CD4-positive, alpha-beta T cell (primary cell): ENCODE measurements at places on chromosomes 11 and 22. TPM values are rescaled to one million over a fixed set of nuclear protein-coding genes. Genes with fewer than 3 reads are reported as not detected.

- no peak for DNase-seq
- peak overlapping the region; percentile 80 for H3K4me3 ChIP-seq
- H3K27ac ChIP-seq: peak overlapping the region; percentile 72
- H3K4me1 ChIP-seq: peaks cover 29% of the 10 kb centered on the region
These were observed 497 bp upstream of the SSRP1 start for GRCh38 chr11:57336111-57336666.

DNA sequence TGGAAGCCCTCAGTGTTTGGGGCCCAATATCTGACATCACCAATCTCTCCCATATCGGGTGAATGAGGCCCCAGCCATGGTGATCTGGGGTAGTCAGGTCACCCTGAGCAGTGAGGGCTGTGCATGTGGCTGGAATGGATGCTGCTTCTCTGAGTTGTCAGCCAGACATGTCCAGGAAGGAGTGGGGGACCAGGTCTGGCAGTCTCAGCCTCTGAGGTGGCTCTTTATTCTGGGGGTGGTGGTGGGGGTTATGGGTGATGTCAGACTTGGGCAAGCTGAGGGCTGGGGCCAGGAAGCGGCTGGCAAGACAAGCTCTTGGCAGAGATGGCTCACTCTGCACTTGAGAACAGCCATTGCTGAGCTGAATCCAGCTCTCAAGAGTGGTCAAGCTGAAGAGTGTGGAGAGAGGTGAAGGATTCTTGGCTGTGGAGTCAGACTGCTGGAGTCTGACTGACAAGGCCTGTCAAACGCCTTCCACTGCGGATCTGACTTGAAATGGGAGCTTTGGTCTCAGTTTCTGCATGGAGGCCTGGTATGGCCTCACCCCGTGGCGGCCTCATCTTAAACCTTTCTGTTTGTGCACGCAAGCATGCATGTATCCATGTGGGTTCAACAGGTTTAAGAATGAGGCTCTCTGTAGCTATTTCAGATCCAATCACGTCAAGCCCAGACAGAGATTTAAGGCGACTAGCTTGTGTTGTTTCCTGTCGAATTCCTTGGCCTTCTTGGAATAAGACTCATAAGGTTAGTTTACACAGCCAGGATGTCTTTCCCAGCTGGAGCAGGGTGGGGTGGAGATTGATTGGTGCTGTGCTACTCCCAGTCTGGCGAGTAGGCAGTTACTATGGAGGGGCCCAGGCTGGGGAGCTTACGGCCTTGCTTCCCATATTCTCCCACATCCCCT lies 83.9 kb upstream of the TIMP3 start:
- DNase-seq: no peak
- H3K36me3 ChIP-seq: no peaks in the 10 kb centered on the region
- H3K27ac ChIP-seq: no peak overlapping the region
- no peaks in the 10 kb centered on the region for H3K27me3 ChIP-seq
- no peak overlapping the region for H3K4me3 ChIP-seq

- no peak overlapping the region for H3K27ac ChIP-seq
- no peaks in the 10 kb centered on the region for H3K27me3 ChIP-seq
- H3K36me3 ChIP-seq: no peaks in the 10 kb centered on the region
These were observed 13.5 kb downstream of the DTX4 start for GRCh38 chr11:59185386-59185945.

DNA sequence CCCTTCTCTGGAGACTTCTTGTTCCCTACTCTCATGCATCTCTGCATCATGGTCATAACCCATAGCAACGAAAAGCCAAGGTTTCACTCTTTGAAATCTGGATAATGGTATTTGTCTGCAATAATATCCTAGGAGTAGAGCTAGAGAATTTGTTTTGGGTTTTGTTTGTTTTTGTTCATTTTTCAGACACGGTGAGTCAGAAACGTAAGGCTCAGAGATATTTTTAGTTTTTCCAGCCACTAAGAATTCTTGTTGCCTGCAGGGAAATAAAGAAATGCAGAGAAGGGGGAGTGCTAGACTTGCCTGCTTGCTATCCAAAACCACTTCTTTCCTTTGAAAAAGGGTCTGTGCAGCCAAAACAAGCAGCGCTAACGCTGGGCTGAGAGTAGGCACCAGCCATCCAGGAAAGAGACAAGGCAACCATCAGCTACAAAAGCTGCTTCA lies 26.0 kb downstream of the POU2AF3 start:
- no peak for DNase-seq
- no peak overlapping the region for H3K27ac ChIP-seq
- no peaks in the 10 kb centered on the region for H3K4me1 ChIP-seq
- no peaks in the 10 kb centered on the region for H3K36me3 ChIP-seq
- H3K4me3 ChIP-seq: no peak overlapping the region

GRCh38 chr11:79471071-79471844 lies 30.4 kb upstream of the TENM4 start:
- no peaks in the 10 kb centered on the region for H3K36me3 ChIP-seq
- H3K4me1 ChIP-seq: no peaks in the 10 kb centered on the region
- no peak for DNase-seq
- H3K27ac ChIP-seq: no peak overlapping the region

DNA sequence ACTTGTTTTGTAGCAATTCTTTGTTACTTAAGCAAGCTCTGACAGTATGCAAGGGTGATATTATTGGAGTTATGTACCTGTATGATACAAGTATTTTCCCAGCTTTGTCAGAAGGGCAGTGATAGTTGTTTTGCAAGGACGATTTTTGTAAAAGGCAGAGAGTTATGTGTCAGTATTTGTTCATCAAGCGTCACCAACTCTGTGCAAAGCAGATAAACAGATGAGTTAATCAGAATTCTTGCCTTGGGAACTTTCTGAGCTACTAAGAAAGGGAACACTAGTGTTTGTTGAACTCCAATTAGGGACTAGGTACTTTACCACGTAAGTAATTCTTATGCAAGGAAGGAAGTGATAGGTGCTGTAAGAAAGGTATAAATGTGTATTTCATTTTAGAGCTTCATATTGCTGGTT lies 1.4 kb downstream of the USP47 start:
- H3K27me3 ChIP-seq: no peaks in the 10 kb centered on the region
- peaks cover 19% of the 10 kb centered on the region for H3K4me1 ChIP-seq
- peak overlapping the region; percentile 87 for H3K4me3 ChIP-seq
- peak overlapping the region; percentile 91 for H3K27ac ChIP-seq

DNA sequence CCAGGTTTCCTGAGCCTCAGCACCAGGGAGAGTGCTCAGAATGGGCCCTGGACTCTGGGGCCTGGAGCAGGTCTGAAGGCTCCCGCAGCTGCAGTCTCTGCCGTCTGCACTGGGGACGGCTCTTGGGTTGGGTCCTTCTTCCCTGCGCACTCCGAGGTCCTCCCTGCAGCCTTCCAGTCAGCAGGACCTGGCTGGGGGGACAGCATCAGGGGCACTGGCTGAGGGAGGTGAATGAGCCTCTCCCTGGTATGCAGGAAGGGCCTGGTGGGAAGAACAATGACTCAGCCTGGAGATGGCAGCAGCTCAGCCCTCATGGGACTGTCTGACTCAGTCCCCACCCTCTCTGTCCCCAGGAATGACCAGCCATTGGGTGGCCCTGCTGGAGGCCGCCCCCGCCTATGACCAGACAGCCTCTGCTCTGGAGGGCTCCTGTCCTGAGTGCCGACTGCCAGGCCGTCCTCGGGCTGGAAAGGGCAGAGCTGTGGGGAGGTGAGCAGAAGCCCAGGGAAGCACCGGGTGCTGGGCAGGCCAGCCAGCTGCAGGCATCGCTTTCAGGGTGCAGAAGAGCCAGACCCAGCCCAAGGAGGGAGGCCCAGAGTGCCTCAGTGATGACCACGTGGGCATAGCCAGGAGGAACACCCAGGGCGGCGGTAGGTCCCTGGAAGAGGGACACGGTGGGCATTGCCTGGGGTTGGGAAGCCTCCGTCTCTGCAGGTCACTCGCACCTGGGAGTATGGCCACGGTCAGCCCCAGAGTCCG lies 455.0 kb downstream of the BRD1 start:
- H3K4me1 ChIP-seq: no peaks in the 10 kb centered on the region
- H3K4me3 ChIP-seq: no peak overlapping the region
- H3K36me3 ChIP-seq: no peaks in the 10 kb centered on the region

DNA sequence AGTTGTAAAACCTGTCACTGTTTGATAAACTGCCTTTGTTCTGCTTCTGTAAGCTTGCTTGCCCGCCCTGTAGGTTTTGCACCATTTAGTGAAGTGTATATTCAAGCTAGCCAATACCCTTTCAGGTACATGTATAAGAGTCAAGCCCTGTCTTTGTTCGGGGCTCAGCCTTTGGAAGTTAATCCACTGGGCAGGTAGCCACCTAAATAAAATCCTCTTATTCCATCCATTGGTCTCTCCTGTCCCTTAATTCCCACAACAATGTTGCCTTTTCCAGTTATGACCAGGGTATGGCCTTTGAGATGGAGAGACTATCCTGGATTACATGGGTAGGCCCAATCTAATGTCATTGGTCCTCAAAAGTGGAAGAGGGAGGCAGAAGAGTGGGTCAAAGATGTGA lies 34.0 kb downstream of the NXPE1 start:
- no peak overlapping the region for H3K27ac ChIP-seq
- no peaks in the 10 kb centered on the region for H3K36me3 ChIP-seq
- H3K27me3 ChIP-seq: no peaks in the 10 kb centered on the region
- DNase-seq: no peak
- no peaks in the 10 kb centered on the region for H3K4me1 ChIP-seq

DNA sequence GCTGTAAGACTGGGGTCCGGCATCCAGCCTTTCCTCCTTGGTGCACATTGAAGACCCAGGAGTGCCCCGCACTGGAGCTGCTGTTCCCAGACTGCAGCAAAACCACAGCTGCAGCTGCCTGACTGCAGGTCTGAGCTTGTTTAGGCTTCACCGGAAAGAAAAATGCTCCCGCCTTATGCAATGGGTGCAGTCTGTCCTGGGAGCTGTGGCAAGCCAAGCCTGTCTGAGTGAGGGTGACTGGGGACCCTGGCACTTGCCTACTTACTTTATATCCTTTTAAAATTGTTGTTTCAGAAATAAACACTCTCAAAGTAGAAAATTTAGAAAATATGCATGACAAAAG lies 23.3 kb upstream of the CD44 start:
- H3K36me3 ChIP-seq: no peaks in the 10 kb centered on the region
- no peaks in the 10 kb centered on the region for H3K27me3 ChIP-seq
- no peak overlapping the region for H3K4me3 ChIP-seq
- H3K4me1 ChIP-seq: peaks cover 20% of the 10 kb centered on the region

- H3K27ac ChIP-seq: no peak overlapping the region
- H3K4me1 ChIP-seq: no peaks in the 10 kb centered on the region
- H3K27me3 ChIP-seq: no peaks in the 10 kb centered on the region
- DNase-seq: no peak
- no peak overlapping the region for H3K4me3 ChIP-seq
- no peaks in the 10 kb centered on the region for H3K36me3 ChIP-seq
These were observed 220.3 kb upstream of the SESN3 start for GRCh38 chr11:95451261-95451660.

DNA sequence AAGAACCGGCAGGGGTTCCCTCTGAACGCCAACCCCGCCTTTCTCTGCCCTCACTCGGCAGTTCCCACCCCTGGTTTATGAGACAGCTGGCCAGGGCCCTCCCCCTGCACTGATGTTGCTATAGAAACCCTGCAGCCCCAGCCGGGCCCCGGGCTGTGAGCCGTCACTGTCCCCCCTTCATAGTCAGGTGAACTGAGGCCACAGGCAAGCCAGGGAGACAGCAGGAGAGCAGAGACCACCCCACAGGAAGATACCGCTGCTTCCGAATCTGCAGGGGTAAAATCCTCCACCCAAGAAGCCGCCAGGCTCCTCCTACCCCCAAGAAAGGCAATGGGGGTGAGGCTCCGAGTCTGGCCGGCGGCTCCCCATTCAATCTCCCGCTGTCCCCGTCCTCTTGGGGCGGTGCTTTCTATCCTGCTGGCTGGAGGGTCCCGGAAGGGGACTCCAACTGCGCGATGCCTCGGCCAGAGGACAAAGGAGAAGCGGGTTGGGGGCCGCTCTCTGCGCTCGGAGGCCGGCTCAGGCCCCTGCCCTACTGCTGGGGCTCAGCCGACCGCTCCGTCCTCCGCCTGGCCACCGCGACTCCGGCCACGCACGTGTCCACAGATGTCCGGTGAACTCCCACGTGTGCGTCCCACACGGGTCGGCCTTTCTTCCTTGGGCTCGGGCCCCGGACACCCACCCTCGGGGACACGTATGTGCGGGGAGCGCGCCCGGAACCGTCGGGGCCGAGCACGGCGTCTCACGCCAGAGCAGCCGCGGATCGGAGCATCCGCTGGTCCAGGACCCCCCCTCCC lies 587 bp downstream of the SLC25A22 start:
- H3K36me3 ChIP-seq: peaks cover 39% of the 10 kb centered on the region
- H3K27me3 ChIP-seq: no peaks in the 10 kb centered on the region
- H3K4me1 ChIP-seq: peaks cover 55% of the 10 kb centered on the region
- peak overlapping the region; percentile 89 for H3K4me3 ChIP-seq
- peak; percentile 92 for DNase-seq

GRCh38 chr11:6667733-6668374 lies 12.2 kb upstream of the DCHS1 start:
- H3K27ac ChIP-seq: no peak overlapping the region
- no peak for DNase-seq
- no peaks in the 10 kb centered on the region for H3K27me3 ChIP-seq
- peaks cover 32% of the 10 kb centered on the region for H3K4me1 ChIP-seq
- no peak overlapping the region for H3K4me3 ChIP-seq

- H3K36me3 ChIP-seq: no peaks in the 10 kb centered on the region
- H3K4me3 ChIP-seq: no peak overlapping the region
- no peak for DNase-seq
- H3K27ac ChIP-seq: no peak overlapping the region
- H3K27me3 ChIP-seq: no peaks in the 10 kb centered on the region
These were observed 70.5 kb upstream of the SESN3 start for GRCh38 chr11:95301474-95301873.

GRCh38 chr11:10798330-10798928 lies 10.3 kb downstream of the EIF4G2 start:
- peaks cover 39% of the 10 kb centered on the region for H3K4me1 ChIP-seq
- H3K4me3 ChIP-seq: no peak overlapping the region
- H3K36me3 ChIP-seq: peaks cover 76% of the 10 kb centered on the region
- DNase-seq: no peak

DNA sequence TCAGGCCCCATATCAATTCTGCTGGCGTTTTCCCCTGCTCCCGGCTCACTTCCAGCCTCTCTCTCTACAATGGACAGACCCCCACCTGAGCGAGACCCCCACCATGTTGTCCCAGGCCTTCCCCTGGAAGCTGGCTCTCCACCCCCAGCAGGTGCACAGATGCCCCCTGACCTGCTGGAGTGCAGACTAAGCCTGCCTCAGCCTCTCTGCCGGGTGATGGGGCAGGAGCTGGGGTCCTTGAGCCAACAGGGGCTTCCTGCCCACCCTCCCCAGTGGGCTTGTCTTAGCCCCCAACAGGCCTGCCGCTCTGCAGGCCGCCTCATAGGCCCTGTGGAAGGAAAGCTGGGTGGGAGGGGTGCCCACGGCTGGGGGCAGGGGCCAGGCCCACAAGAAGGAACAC lies 10.0 kb downstream of the ELFN2 start:
- H3K36me3 ChIP-seq: no peaks in the 10 kb centered on the region
- H3K27me3 ChIP-seq: peaks cover 27% of the 10 kb centered on the region
- H3K27ac ChIP-seq: no peak overlapping the region
- no peak overlapping the region for H3K4me3 ChIP-seq

Gene AAMDC
- total RNA-seq: 1.5 TPM

Gene DAGLA
- 0.52 TPM for total RNA-seq

Gene OR8A1
- not detected for total RNA-seq

Gene LRRC75B
- not detected for total RNA-seq

Gene OR10D3
- total RNA-seq: not detected

Gene MS4A12
- total RNA-seq: not detected

Gene CREB3L1
- not detected for total RNA-seq
